CD4-positive, alpha-beta T cell treated with Interleukin-17A for 4 hours (primary cell): ENCODE measurements at places on chromosomes 5 and 9.
A peak's percentile ranks its signal among the peaks of the same experiment; 100 is the strongest.

- DNase-seq, result no peak
Observed at GRCh38 chr9:99663856-99664255, 157.8 kb upstream of the NR4A3 start.

- peak; percentile 22 for DNase-seq
Observed at GRCh38 chr5:154385236-154385512, 60.6 kb upstream of the SAP30L start.

DNA sequence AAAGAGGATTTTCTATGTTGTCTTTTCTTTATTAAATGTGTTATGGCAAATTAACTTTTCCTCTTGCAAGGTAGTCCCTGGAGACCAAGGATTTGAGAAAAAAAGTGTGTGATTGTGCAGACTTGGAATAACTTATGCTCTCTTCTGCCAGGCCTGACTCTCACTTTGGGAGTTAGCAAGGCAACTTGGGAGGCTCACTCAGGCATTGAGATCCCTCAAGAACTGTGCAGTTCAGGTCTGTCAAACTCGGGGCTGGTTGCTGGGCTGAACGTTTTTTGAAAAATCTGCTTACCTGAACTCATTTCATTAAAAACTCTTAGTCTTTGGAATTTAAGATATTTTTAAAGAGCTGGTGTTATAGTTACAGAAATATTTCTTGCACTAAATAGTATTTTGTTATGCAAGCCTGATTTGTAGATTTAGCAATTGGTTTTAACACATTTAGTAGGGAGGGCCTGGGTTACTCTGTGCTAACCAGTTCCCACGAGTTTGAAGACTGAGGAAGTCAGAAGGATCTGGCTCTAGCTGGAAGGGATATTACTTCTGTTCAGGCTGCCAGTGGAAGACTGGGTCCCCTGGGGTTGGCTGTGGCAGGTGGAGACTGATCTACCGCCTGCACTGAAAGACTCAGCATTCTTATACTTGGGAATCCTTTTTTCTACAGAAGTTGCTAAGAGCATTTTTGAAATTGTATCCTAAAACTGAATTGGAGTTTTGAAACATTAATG lies 150.4 kb upstream of the PCSK5 start:
- DNase-seq, result no peak

- no peak for DNase-seq
Observed at GRCh38 chr5:18305288-18305924, 671.1 kb downstream of the TAF11L14 start.

DNA sequence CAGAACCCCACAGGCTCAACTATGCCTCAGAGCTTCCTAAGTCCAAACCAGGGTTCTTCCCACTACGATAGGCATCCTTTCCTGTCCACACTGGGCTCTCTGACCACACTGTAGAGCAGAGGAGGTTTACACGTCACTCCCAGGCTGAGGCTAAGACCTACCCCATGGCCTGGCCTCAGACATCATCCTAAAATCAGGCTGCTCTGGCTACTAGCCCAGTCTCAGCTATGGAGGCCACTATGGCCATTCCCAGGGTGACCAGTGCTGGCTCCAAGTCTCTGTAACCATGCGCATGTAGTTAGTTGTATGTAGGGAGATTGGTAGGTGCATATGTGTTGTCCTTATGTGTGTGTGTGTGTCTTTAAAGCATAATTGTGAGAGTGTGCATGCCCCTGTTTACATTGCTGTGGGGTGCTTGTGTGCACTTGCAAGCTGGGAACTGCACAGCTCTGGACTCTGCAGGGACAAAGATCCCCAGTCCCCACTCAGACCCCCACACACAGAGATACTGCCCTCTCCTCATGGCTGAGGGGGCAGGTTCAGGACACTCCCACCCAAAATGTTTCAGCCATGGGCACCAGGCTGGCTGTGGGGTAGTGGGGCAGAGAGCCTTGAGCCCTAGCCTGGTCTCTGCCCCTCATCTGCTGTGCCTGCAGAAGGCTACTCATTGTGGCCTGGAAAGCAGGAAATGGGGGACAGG lies 12.3 kb downstream of the PDLIM4 start:
- DNase-seq, result no peak

GRCh38 chr9:3241290-3241689 lies 284.5 kb downstream of the RFX3 start:
- no peak for DNase-seq

- no peak for DNase-seq
Observed at GRCh38 chr9:79974806-79975422, 403.1 kb downstream of the TLE4 start.

DNA sequence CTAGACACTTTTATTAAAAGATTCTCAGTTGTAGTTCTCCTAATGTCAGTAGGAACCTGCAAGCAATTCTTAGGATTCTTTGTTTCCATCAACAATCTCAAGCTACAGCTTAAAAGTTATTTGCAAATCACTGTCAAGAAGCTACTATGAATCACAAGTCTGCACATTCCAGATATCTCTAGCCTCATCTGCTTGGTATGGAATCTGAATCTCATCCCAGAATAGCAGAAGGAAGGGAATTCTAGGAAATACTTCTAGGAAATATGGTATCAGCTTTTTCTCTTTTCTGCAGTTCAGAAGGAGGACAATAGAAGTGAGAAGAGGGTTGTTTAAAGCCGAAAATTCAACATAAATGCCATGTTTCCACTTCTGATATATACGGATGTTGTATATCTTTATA lies 792.2 kb upstream of the CDH9 start:
- DNase-seq, result no peak

DNA sequence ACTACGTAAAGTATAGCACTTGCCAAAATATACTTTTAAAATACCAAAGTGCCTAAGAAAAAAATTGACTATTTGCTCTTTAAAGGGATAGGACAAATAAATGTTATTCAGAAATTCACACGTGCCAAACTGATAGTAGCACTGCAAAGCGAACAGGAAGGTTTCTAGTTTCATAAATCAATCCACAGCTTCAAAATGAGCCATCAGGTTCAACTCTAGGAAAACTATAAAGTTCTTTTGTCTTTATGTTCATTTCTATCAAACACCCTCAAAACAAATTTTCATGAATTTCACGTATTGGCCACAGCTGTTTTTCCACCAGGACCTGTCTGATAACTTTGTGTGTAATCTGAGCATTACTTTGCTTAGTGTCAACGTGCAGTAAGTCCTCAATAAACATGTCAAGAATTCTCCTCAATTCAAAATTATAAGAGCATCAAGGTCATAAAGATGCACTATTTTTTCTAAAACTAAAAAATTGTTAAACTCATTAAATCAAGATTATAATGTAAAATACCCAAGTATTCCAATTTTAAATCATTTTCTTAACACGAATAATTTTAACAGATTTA lies 3.0 kb downstream of the RNF130 start:
- DNase-seq, result no peak

GRCh38 chr5:96610747-96611146 lies 51.4 kb upstream of the CAST start:
- DNase-seq, result no peak

DNA sequence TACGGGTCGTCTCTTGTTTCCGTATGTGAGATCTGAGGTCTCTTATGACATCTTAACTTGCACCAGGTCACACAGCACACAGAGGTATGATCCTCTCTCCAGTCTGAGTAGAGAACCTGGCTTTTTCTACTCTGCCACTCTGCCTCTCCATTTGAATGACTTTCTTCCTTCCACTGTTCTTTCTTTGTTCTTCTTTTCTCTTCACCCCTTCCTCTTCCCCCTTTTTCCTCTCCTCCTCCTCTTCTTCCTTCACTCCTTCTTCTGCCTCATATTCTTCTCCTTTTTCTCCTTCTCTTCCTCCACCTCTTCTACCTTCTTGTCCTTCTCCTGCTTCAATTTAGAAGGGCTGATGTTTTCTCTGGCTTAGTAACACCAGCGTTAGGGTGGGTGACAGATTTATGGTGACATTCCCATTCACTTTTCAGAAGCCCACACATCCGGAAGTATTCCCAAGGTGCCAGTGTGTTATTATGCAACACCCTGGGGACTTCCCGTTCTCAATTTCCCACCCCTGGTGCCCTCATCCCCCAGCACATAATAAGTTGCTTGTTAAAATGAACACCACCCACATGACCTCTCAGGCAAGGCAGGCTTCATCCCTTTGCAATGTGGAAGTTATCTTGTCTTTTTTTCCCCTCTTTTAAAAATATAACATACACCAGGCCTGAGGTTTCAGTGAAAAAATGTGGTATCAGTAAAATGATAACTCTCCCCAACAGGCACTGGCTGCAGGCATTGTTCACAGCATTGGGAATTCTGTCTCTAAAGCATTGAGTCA lies 122.0 kb downstream of the PAPPA start:
- no peak for DNase-seq

DNA sequence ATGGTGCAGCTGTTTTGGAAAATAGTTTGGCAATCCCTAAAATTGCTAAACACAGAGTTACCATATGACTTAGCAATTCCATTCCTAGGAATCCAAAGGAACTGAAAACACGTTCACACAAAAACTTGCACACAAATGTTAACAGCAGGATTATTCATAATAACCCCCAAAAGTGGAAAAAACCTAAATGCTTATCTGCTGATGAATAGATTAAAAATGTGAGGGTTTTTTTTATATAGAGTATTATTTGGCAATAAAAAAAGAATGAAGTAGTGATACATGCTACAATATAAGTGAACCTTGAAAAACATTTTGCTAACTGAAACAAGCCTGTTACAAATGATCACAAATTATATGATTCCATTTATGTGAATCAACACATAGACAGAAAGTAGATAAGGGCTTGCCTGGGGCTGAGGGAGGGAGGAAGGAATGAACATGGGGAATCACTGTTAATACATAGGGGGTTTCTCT lies 45.1 kb upstream of the TRIO start:
- DNase-seq, result no peak

- DNase-seq, result no peak
Observed at GRCh38 chr5:172444626-172445365, 9.5 kb downstream of the SH3PXD2B start.

DNA sequence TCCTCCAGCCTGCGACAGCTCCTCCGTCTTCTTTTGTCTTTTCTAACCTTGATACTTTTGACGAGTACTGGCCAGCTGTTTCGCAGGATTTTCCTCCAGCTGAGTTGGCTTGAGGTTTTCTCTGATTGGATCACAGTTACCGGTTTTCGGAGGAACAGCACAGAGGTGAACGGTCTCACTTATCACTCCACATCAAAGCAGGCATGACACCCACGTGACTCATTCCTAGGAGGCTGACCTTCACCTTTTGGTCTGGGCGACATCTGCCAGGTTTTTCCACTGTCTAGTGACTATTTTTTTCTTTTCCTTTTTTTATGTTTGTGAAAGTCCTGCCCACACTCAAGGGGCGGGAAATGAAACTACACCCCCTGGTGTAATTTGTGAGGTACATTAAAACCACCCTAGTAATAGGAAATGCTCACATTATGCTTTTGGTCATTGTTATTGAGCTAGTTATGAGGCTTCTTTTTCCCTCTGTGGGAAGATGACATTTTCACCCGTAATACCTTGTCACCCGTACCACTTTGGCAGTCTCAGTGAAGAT lies 319.2 kb downstream of the GADD45G start:
- peak; percentile 6 for DNase-seq

- no peak for DNase-seq
Observed at GRCh38 chr5:34501016-34501415, 155.1 kb upstream of the RAI14 start.

GRCh38 chr9:124849801-124850200 lies 3.5 kb upstream of the WDR38 start:
- no peak for DNase-seq

DNA sequence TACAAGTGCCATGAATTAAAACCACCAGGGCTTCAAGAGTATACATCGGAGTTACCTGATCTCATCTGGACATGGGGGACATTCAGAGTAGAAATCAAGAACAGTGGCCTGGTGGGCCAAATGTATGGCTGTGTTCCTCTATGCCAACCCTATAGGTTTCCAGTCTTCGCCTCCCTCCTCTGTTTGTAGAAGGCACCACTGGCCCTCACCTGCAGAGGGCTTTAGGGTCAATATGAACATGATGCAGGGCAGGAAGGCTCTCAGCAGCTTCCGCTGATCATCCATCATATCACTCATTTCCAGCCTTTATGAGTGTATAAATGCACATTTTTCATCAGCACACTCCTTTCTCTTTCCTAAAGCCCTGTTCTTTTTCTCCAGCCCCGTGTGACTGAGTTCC lies 555.5 kb upstream of the BRINP1 start:
- DNase-seq, result no peak

DNA sequence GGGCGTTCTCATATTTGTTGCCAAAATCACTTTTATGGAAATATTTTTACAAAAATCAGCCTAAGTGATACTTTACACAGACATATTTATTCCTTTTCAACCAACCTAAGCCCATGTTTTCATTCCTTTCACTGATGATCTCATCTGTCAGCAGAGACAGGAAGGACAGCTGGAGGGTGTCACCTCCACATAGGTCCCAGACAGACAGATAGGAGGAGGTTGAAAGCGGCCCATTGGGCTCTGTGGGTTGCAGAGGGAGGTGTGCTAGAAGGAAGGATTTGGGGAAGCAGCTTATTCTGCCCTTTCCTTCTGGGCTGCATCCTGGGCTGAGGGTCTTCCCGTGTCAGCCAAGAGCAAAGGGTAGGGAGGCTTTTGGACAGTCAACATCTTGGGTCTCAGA lies 26.0 kb upstream of the SEMA4D start:
- peak; percentile 79 for DNase-seq

DNA sequence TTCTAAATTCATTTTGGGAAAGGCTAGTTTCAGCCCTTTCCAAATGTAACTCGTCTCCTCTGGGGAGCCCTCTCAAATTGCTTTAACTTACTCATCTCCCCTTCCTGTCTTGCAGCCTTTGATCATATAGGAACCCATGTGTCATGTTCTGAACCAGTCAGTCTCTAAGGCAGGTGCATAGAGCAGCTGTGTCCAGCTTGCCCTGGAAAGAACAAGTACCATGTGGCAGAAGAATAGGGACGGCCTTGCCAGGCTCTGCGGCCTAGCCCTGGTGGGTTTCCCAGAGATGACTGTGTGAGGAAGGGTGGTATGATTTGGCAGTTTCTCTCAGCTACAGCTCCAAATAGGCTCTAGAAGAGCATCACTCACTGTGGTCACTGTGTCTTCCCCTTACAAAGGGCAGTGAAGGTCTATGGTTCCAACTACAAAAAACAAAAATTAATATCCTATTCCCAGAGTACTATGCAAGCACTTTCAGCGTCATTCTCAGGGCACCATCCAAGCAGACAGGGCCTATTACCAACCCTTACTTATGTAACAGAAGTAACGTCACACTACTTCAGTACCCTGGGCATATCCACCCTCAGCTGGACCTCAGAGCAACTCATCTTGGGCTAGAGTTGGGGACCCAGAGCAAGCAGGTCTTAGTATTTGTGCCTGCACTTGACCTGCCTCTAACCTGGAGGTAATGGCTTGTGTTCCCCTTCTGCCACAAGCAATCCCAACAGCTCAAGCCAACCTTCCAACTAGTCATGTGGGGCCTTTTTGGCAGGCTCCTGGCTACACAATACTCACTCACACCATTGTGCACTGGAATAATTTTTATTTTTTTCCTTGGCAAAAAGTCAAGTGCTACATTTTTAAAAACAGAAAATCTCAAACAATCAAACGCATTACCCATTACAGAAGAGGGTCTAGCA lies 37.2 kb upstream of the UBAP2 start:
- no peak for DNase-seq

DNA sequence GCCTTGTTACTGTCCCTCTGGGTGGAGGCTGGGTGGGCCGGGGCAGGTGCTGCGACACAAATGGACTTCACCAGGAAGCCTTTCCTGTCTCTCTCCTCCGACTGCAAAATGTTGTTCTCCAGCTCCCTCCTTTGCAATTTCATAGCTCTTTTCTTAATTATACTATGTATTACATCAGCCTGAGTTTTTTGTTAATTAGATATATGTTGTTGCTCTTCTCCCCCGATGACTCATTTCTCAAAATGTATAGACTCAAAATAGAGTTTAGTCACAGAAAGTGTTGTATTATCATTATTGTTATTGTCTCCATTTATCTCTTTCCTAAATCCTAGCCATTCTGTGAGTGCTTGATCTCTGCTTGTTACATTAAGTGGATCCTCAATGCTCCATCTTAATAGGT lies 122.4 kb upstream of the OSMR start:
- no peak for DNase-seq
